ENCODE measurements at places on chromosomes 3 and 15.

DNA sequence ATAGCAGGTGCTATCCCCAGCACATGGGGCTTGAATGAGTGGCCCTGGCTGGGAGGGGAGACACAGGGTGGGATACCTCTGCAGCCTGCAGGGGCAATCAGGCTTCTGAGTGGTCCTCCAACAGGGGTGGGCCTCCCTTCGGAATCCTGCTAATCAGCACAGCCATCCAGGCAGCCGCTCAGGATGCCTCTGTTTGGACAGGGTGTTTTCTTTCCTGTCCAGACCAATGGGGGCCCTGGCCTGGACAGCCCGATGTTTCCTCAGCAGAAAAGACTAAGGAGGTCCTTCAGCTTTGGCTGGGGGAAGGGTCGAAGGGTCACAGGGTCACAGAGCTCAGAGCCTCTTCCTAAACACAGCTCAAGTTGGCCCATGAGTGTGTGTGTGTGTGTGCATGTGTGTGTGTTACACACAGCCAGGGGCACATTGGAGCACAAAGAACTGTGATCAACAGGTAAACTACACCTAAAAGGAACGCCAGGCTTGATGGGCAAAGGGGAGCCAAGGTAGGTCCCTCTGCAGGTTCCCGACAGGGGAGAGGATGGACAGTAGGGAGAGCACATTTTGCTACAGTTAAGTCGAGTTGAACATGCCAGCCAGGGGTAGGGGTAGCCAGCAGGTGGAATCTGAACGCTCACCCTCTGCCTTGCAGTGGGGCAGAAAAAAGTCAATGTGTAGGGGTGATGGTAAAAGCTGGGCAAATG lies 1.1 kb upstream of the HAPLN3 start:
- DNase-seq, result no peak

GRCh38 chr3:43073116-43073835 lies 32.6 kb downstream of the POMGNT2 start:
- DNase-seq, result no peak

- no peak for DNase-seq
Measured at GRCh38 chr15:77027111-77027696, 32.3 kb downstream of the PSTPIP1 start.

DNA sequence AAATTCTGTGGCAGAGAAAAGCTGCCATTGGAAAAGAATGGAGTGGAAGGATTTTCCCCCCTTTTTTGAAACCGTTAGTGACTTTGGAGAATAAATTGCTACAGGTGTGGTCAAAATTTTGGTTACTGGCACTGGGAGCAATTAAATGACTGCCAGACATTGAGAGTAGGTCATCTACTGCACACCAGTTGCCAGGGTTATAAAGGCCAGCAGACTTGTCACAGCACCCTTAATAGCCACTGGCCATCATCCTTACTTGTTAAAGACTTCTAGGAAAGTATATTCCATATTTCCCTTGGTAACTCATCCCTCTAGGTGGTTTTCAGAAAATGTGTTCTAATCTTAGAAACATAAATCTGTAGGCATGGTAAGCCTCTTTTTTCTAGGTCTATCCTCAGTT lies 8.0 kb downstream of the PIK3CA start:
- DNase-seq, result no peak

- no peak for DNase-seq
Measured at GRCh38 chr15:74333662-74334061, 33.8 kb downstream of the CYP11A1 start.

- no peak for DNase-seq
Measured at GRCh38 chr3:37944391-37944842, 46.2 kb upstream of the VILL start.

- no peak for DNase-seq
Measured at GRCh38 chr3:31614162-31614921, 81.6 kb downstream of the STT3B start.

- no peak for DNase-seq
Measured at GRCh38 chr15:80264031-80264430, 12.0 kb upstream of the CTXND1 start.

- no peak for DNase-seq
Measured at GRCh38 chr3:50322386-50323091, at the start of gene HYAL2. HYAL2 (minus strand) TSS chr3:50322745; CDS start chr3:50320489, 2,256 bp downstream.

GRCh38 chr3:87801409-87801808 lies 257.4 kb downstream of the CGGBP1 start:
- DNase-seq, result no peak

- DNase-seq, result no peak
Measured at GRCh38 chr3:194397757-194398312, 1.2 kb downstream of the GP5 start.

GRCh38 chr3:103056542-103056941 lies 621.7 kb downstream of the ZPLD1 start:
- DNase-seq, result no peak

DNA sequence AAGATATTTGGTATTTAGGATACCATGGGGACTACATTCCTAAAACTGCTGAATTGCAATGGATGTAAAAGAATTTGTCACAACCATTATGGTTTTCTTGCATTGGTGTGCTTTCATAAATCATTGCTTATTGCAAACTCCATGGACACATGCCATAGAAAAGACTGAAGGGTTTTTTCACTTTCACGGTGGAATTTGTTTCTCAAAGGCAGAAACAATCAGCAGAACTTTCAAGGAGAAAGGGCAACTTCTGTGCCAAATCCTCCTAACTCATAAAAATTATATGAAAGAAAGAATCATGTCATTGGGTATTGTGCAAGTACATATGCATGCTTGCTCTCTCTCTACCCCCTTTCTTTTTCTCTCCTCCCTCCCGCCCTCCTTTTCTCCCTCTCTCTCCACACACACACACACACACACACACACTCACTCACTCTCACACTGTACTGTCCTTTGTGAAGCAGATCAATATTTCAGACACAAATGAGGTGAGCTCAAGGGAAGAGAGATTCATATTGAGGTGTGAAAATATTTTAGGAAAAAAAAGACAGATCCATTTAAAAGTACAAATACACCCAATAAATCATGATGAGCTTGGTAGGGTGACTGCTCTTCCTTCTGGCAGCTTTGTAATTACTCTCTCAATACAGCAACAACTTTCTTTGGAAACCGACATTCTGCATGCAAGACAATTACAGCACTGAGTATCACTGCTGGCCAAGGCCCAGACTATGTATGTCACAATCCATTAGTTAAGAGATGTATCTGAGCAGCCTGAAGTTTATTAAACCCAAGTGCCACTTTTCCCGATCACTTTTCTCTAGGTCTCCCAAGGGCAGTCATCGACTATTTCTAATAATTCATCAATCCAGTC lies 492.6 kb downstream of the TUSC7 start:
- no peak for DNase-seq

DNA sequence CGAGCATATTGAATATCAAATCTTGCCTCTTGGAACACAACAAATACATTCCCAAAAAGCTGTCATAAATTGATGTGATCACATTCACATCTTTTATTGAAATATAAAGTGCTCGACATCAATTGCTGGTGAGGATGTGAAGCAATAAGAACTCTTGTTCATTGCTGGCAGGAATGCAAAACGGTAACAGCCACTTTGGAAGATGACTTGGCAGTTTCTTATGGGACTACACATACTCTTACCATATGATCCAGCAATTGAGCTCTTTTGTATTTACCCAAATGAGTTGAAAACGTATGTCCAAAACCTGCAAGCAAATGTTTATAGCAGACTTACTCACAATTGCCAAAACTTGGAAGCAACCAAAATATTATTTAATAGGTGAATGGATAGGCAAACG lies 234.9 kb downstream of the CACNA2D3 start:
- DNase-seq, result no peak

DNA sequence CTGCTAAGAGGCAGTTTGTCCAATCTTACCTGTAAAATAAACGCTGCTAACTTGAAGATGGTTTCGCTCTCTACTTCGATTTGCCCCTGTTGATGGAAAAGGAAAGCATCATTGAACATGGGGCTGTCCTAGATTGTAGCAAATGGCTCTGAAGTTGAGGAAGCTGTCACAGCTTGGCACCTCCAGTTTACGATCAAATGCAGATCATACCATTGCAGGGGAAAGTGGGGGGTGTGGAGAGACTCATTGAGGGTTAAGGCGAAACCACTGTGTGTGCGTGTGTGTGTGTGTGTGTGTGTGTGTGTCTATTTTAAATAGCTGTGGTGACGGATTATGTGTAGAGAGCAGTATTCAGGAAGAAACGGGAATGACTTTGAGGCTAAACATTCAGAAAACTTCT lies 127.6 kb upstream of the LMOD3 start:
- DNase-seq, result no peak

DNA sequence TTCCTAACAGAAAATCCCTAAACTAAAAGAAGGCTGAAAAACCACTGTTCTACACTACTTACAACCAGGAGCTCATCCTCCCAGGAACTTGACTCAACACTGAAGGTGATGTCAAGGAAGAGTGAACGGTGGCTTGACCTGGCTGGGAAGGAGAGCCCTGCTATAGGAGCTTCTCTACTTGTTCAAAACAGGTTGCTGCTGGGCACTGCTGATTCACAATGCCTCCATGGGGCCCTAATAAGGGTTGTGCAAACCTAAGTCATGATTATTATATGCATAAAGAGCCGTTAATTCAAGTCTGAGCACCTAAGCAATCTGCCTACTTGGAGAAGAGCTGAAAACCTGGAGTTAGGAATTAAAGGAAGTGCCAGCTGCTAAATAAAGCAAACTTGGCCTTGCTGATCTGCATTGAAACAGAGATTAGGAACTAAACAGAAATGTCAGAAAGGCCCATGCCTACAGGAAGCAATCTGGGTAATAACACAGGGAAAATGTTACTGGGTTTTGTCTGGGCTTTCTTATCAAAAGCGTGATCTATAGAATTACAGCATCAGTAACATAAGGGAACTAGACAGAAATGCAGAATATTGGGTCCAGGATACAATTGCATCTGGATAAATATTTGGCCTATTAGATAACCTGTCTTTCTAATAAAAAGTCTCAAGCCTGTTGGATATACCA lies 243.2 kb downstream of the NEK10 start:
- no peak for DNase-seq

- no peak for DNase-seq
Measured at GRCh38 chr3:26590919-26591484, 31.6 kb upstream of the LRRC3B start.

GRCh38 chr15:101570241-101570640 lies 80.7 kb upstream of the PCSK6 start:
- no peak for DNase-seq
